ENCODE measurements at places on chromosomes 4 and X. TPM values are rescaled to one million over a fixed set of nuclear protein-coding genes. Genes with fewer than 3 reads are reported as not detected.

The SNCA gene
- polyA plus RNA-seq: 7.9 TPM

The YY2 gene
- 1.0 TPM for polyA plus RNA-seq

The SMR3B gene
- polyA plus RNA-seq: 1.1 TPM

The RAB39B gene
- polyA plus RNA-seq: 8.1 TPM

The SFRP2 gene
- polyA plus RNA-seq: 0.96 TPM

The IL2RG gene
- polyA plus RNA-seq: 197 TPM

The ZDHHC15 gene
- polyA plus RNA-seq: 0.55 TPM

The ASB5 gene
- 0.34 TPM for polyA plus RNA-seq

The CWH43 gene
- 1.3 TPM for polyA plus RNA-seq

The MAGEC1 gene
- not detected for polyA plus RNA-seq

The JAKMIP1 gene
- 1.5 TPM for polyA plus RNA-seq
